ENCODE measurements at places on chromosomes 11 and 22. TPM values are rescaled to one million over a fixed set of nuclear protein-coding genes. Genes with fewer than 3 reads are reported as not detected.

Gene OR5D16
- total RNA-seq: not detected

Gene MICALL1
- total RNA-seq: 29.7 TPM

Gene CHRNA10
- 0.05 TPM for total RNA-seq

DNA sequence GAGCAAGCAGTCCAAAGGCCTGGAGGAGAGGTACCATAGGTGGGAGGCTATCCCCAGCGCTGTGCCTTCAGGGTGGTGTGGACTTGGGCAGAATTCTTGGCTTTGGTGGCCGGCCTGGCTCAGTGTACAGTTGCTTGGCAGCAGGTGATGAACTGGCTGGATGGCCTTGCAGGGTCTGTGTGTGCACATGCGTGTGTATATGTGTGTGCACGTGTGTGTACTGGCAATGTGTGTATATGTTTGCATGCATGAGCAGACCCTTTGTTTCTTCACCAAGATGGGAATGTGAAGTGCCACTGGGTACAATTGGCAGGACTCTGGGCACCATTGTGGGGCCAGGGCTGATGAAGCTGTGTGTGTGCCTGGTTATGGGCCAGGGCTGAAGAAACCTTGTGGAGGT is 53.0 kb downstream of the CEP164 start:
- no peak for DNase-seq

GRCh38 chr22:41198027-41198580 is 7.0 kb upstream of the L3MBTL2 start:
- peak; percentile 67 for DNase-seq

DNA sequence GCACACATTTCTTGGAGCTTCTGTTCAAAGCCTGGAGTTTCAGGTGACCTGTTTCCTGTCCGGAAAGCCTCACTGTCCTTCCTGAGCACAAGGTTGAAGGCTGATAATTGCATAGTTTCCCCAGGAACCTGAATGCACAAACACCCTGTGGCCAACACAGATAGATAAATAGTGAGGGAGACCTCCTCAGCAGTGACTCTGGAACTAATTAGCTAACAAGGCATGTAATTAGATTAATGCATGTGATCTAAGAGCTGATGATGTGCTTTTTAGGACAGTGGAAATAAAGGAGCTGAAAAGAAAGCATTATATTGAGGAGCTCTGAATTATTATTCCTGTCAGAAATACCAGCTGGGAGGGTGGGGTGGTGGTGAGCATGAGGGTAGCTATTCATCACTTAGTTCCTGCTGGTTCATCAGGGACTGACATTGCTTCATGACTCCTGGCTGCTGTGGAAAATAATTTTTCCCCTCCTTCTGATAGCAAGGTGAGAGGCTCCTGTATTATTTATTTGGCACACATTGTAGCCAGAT is 101.1 kb downstream of the NELL1 start:
- no peak for DNase-seq

DNA sequence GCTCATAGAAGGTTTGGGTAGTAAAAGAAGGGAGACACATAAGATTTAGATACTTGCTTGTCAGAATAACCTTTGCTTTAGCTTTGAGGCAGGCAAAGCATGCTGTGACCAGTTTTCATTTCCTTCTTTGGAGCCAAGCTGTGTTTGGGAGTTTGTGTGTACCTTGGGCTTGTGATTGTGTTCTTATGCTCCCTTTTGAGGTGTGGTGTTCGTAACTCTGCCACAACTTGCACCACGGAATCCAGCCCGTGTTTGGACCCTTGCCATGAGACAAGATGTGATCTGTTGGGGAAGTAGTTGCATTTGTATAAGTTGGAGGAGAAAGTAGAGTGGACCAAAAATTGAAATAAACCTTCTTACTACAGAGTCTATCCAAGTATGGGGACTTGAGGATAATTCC is 34.0 kb downstream of the BMAL1 start:
- no peak for DNase-seq

GRCh38 chr11:126545057-126545555 is 189.6 kb downstream of the ST3GAL4 start:
- DNase-seq: no peak

All from SK-MEL-5 (cell line).